ENCODE measurements at places on chromosomes 3 and 15.

GRCh38 chr3:130242850-130243569, 102.5 kb upstream of the COL6A5 start:
- no peak for DNase-seq

GRCh38 chr15:69880571-69881301, 217.0 kb downstream of the TLE3 start:
- no peak for DNase-seq

DNA sequence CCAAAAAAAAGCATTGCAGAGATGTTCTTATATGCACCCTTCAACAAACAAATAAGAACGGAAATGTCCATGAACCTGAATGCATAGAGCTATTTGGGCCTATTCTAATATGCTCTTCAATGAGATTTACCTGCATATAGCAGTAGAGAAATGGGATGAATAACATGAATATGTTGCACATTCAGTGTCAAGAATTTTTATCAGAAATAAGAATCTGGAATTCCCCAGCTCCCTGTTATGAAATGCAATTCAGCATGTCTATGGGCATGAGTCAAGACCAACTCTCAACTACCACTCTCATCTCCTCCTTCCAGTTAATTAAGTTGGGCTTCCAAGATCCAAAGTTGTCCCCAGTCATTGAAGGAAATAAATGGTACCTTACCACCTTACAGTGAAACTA, 133.7 kb upstream of the ALCAM start:
- no peak for DNase-seq

- no peak for DNase-seq
These were observed 119.8 kb downstream of the PDCD6IP start for GRCh38 chr3:33918126-33918756.

- DNase-seq: no peak
These were observed 30.5 kb downstream of the RFTN1 start for GRCh38 chr3:16482770-16483531.

- DNase-seq: no peak
These were observed 36.1 kb downstream of the TYRO3 start for GRCh38 chr15:41594801-41595746.

GRCh38 chr3:172061724-172062184, 22.4 kb downstream of the FNDC3B start:
- DNase-seq: no peak

- no peak for DNase-seq
These were observed 1199.9 kb downstream of the SI start for GRCh38 chr3:163878396-163878795.

DNA sequence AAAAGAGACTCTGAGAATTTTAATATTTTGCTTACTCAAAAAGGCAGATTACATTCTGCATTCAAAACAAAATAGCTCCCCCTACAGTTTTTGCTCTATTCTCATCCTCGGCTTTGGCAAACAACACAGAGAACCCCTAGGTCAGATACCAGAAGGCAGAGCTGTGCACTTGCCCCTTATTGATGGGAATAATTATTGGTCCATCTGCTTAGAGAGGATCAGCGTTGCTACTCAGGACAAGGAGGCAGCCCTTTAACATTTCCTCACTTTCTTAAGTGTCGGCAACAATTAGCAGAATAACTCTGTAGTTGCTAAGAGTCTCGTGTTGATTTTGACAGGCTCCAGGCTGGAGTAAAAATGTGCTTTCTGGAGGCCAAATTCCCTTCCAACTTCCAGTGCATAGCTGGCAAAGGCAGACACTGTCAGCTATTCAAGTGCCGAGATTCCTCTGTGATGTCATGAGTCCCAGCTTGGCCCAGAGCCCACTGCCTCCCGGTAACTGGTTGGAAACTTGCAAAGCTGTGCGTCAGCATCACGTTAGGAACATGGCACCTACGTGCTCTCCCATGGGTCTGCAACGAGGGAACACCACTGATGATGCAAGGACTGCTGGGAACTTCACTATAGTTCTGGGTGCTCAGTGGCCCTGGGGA, 482.7 kb upstream of the ADAMTS9 start:
- DNase-seq: peak; percentile 41

DNA sequence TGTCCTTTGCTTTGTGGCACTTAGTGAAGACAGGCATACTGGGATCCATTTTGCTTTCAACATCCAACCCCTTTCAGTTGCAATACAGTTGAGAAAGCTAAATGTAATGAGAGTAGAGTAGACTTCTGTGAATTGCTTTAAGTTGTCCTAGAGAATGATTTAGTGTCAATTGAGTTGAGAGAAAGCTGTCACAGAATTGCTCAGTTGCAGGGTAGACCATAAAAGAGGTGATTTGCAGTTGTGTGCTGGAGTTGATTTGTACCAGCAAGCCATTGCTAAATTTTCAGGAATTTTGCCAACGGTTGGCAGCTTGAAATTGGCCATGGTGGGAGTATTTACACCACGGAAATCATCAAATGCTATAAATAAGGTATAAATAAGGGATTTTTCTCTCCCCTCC, 2.2 kb downstream of the ABHD5 start:
- no peak for DNase-seq

DNA sequence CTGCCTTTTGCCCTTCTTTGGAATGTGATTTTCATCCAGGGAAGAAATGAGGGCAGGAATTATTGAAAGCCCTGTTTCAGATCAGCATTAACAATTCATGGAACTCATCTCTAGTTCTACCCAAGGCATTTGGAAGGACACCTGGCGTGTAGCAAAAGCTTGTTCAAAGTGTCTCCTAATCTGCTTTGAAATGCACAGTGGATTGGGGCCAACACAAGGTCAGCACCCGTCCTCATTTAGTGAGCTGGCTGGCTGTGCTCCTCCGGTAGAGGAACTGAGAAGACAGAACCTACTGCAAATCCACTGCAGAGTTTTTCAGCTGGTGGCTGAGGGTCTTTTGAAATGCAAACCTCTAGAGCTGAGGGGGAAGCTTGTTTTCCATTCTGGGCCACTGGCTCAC, 141.6 kb upstream of the STT3B start:
- no peak for DNase-seq

DNA sequence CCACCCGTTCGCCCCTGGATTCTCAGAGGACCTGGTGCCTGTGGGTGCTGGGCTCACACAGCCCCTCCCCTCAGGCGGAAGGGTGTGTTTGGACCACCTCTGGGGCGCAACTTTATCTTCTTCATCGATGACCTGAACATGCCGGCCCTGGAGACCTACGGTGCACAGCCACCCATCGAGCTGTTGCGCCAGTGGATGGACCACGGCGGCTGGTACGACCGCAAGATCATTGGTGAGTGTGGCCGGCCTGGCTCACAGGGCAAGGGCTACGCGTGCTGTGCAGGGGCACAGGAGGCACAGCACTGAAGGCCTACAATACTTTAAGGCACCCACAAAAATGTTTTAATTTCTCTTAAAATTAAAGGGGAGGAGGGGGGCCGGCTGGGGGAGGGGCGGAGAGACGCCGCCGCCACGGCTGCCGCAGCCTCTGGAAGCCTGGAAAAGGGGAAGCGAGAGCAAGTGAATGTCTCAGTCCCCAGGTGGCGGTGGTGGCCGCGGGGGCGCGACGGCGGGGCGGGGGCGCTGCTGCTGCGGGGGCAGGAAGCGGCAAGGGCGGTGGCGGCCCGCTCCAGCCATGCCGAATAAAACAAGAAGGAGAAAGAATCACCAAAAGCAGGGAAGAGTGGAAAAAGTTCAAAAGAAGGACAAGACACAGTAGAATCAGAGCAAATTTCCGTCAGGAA, 56.8 kb downstream of the DNAH1 start:
- no peak for DNase-seq

DNA sequence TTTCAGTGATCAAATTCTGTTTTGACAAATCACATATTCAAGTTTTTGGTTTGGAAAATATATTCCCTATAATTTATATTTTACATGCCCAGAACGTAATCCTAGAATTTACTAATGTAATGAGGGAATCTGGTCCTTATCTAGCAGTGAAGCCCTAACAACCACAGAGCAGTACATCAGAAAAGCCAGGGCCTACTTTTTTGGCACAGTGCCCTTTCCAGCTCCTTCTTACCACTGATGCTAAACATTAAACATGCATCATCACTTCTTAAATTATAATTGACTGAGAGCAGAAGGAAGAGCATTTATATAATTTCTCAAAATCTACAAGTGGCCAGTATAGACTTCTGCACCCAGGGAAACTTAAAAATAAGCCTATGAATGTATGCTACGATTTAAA, 66.7 kb downstream of the FBXL22 start:
- DNase-seq: no peak

GRCh38 chr3:61015408-61015807, 235.8 kb downstream of the FHIT start:
- DNase-seq: no peak

- no peak for DNase-seq
These were observed 142.7 kb upstream of the BHLHE40 start for GRCh38 chr3:4836516-4836915.

DNA sequence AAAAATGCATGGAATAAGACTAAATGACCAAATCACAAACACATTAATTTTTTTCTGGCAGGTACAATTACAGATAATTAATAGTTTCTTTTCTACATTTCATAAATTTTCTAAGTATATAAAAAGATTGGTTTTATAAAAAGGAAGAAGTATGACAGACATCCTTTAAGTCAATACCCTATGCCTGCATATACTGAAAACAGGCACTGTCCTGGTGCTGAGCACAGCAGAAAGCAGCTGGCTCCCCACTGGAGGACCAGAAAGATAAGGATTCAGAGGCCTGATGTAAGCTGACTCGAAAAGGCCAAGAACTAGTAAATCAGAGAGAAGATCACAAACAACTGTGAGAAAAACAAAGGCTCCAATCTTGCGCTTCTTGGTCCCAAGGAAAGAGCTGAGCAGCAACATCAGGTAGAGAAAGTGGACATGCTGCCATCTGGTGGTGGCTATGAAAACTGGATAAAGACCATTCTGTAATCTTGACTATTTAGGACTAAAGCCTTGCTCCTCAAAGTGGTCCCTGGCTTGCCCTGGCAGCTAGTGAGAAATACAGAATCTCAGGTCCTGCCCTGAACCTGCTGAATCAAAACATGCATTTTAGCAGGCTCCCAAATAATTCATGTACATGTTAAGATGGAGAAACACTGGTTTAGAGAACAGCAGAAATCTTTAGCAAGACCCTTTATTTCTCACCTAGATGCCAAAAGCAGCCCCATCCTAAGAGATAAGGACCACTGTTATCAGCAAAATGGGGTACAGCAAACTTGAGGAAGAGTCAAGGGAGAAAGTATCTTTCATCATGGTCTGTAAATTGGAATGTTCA, 76.0 kb downstream of the TRANK1 start:
- peak; percentile 57 for DNase-seq

DNA sequence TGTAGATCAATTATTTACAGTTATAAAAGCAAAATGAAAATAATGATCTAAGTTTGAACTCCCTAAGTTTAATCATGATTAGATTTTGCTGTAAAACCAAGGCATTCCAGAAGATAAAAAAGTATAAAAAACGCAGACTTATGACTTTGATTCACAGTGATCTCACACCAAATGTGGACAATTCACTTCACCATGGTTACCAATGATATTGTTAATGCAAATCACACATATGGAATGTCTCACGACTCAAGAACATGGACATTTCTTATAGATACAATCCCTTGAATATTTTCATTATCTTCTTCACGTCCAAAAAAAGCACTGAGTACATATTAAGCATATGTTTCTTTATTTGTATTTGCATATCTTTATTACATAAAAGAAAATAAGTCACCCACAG, 1054.2 kb downstream of the NAALADL2 start:
- no peak for DNase-seq

GRCh38 chr15:80893777-80894176, 95.8 kb downstream of the MESD start:
- peak; percentile 35 for DNase-seq

- no peak for DNase-seq
These were observed 168.1 kb upstream of the LRRN1 start for GRCh38 chr3:3631114-3631513.

DNA sequence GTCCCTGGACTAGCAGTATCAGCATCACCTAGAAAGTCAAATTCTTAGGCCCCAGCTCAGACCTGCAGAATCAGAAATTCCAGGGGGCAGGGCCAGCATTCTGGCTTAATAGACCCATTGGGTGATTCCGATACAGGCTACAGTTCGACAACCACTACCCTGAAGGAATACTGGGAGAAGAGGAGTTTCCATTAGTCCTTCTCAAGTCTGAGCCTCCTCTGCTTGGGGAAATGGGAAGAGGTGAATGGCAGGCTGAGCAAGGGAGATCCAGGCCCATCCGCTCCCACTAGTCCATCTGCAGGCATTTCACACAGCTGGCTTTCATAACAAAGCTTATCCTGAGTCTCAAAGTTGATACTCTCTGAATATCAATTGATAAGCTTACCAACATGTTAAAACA, 69.1 kb downstream of the MECOM start:
- DNase-seq: no peak

GRCh38 chr3:150235799-150236198, 172.3 kb upstream of the TSC22D2 start:
- DNase-seq: no peak

GRCh38 chr3:190122198-190122771, 1.6 kb upstream of the P3H2 start:
- DNase-seq: no peak

DNA sequence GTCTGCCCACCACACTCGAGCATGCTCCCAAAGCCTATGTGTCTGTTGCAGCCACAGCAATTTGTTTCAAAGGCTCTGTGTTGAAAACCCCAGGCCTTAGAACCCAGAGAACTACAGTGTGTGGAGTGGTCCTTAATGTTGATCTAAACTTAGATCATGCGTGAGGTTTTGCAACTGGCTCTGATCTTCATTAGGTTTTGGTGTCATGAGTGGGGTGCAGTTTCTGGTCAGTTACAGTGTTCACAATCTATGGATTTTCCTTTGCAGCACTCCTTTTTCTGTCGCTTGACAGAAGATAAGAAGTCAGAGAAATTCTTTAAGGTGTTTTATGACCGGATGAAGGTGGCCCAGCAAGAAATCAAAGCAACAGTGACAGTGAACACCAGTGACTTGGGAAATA, 213.0 kb upstream of the BHLHE40 start:
- no peak for DNase-seq

DNA sequence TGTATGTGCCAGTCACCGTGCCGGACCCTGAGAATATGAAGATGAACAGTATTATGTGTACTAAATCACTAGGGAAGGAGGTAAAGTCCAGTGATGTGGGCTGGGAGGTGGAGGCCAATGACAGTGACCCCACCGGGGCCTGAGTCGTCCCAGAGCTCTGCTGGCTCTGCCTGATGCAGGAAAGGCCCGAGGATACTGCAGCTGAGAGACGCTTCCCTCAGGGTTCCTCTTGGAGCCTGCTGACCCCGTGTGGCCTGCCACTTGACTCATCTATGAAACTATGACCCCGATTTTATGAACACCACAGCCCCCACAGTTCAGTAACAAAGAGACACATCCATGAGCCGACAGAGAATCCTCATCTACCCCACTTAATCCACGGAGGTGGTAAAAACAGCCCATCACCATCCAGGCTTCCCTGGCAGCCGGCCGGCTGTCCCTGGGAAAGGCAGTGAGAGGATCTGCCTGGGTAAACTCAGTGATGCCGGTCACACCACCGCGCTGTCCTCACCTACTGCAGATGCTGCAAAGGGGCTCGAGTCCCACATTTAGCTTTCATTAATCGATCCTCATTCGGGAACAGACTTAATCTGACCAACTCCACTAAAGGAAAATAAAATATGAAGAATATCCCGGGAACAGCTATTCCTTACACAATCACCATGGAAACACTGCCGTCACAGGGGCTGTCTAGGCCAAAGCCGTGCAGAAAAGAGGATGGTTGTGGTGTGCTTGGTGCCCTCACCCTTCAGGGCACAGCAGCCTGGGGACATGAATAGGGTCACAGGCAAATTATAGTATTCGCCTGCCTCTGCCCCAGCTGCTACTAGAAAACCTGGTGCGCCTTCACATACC, 82.9 kb downstream of the ARRDC4 start:
- no peak for DNase-seq

Measured in fibroblast of the conjunctiva (primary cell).